ENCODE measurements at places on chromosomes 7 and 10.
A peak's percentile ranks its signal among the peaks of the same experiment; 100 is the strongest.

DNA sequence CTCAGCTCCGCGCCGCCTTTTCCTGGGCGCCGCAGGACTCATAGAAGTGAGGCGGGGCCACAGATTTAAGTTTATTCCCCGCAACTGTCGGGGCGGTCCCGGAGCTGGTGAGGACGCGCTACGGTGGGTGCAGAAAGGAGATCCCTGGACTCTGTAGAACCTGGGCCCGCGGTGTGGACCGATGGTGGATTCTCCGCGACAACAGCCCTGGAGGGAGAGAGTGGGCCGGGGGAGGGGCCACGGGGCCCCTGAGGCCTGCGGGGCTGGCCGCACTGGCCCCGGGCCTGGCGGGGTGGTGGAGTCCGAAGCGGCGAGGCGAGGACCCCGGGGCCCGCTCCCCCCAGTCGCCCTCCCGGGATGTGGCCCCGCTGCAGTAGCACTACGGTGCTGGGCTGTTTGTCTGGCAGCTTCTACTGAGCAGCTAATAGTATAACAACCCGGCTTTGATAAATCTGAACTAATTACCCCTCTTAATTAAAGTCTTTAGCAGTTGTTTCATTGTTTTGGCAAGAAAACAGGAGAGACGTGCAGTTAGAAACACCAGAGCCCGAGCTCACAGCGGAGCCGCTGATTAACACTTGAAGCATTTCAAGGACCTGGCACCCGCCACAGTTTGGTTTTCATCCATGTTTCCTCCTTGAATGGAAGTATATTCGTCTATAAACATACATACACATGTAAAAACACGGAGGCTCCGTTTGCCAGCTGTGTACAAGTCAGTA is 4.2 kb downstream of the FEZF1 start:
- no peak for DNase-seq

GRCh38 chr7:100799037-100799896 is 28.1 kb downstream of the EPHB4 start:
- DNase-seq: peak; percentile 13

- no peak for DNase-seq
Measured at GRCh38 chr7:99825452-99825851, 2.4 kb upstream of the CYP3A43 start.

DNA sequence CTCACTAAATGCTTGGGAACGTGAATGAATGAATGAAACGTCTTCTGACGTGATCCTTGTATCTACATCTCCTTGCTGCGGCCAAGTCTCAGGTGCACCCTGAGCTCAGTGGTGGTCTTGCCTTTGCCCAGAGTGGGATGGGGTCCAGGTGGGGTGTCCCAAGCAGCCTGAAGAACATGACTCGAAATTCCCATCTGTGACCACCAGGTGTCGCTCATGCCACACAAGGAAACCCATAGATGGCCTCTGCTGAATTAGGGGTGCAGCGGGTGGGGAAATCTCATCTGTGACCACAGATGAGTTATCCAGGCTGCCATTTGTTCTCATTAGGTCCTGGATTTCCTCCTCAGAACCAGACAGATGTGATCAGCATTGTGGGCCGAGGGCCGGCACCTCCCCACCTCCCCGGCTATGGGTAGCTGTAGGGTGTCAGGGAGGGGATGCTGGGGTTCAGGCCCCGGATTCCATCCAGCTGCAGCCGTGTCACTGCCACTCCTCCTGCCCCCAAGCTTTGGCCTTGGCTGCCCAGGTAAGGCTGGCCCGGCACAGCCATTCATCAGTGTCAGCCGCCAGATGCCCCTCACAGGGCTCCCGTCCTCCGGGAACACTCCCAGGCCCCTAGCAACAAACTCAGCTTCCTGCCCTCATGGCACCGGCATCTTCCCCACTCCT is 21.0 kb upstream of the GNA12 start:
- DNase-seq: peak; percentile 60

- DNase-seq: no peak
Measured at GRCh38 chr10:29555746-29556481, 78.9 kb downstream of the SVIL start.

DNA sequence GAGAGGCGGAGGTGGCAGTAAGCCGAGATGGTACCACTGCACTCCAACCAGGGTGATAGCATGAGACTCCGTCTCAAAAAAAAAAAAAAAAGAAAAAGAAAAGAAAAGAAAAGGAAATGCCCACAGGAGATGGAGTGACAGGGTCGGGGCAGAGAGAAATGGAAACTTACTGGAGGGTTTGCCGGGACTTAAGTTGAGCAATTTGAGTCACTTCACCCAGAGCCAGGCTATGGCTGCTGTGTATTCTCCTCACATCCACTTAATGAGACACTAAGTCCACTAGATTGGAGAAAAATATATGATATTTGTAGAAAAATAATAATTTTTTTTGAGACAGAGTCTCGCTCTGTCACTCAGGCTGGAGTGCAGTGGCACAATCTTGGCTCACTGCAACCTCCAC is 4.6 kb upstream of the PFKFB3 start:
- no peak for DNase-seq

GRCh38 chr10:17915181-17915580 is 36.5 kb upstream of the SLC39A12 start:
- no peak for DNase-seq

DNA sequence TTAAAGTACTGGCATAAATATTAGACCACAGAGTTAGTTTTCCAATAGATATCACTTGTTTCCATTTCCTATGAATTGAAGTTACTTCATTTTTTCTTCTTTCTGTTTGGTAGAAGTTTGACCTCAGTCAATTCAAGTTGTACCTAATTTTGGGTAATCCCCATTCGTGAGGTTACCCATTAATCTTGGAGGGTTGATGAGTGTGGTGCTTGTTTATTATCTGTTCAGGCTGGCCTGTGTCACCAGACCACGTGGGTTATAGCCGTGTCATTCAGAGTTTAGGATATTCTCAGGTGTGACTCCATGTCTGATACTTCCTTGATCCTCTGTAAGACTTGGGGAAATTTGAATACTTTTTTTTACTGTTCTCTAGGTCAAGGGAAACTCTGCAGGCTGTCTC is 133.9 kb upstream of the TPK1 start:
- DNase-seq: no peak

DNA sequence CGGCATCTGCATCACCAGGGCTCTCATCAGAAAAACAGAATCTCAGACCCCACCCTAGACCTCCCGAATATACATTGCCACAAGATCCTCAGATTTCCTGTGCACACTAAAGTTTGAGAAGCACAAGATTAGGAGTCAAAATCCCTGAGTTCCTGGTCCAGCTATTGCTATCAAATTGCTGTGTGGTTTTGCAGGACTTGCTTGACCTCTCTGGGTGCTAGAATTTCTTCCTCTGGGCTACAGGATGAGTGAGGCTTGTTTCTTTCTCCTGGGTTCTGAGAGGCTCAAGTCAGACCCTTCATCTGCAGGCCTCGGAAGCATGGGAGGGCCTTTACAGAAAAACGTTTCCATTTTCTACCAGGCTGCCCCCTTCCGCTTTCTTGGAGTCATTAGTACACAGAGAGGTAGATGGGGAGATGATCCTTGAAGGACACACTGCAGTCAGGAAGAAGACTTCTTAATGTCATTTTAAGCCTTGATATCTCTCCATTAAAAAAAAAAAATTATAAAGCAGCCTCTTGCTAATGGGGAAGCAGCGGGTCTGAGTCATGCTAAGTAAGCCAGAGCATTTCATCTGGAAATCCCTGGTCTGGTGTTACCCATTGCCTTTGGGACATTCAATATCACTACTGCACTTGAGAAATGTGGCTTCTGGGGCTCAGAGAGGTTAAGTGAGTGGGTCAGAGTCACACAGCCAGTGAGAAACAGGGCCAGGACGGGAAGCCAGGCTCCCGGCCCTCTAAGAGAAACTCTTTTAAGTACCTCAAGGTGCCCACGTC is 173.5 kb downstream of the KCNMA1 start:
- no peak for DNase-seq

GRCh38 chr7:27150568-27151340 is 1.6 kb downstream of the HOXA3 start:
- DNase-seq: peak; percentile 48

GRCh38 chr7:768881-769504 is 41.9 kb upstream of the PRKAR1B start:
- no peak for DNase-seq

DNA sequence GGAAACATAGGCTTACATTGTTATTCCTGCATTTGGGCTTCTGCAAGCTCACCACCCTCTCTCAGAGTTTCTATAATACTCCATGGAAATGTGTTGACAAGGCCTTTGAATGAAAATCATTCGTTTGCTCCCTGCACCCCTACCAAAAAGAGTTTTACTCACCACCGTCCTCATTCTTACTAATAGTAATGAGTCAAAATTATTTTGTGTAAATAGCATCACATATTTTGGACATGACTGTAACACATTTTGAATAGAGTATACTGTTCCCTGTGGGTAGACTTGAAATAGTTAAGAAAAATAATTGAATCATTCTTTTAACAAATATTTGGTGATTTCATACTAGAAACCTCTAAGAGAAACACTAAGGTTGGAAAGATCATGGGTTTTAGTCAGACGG is 84.6 kb downstream of the AKAP9 start:
- DNase-seq: no peak

- DNase-seq: no peak
Measured at GRCh38 chr7:48259463-48260280, 88.4 kb downstream of the ABCA13 start.

DNA sequence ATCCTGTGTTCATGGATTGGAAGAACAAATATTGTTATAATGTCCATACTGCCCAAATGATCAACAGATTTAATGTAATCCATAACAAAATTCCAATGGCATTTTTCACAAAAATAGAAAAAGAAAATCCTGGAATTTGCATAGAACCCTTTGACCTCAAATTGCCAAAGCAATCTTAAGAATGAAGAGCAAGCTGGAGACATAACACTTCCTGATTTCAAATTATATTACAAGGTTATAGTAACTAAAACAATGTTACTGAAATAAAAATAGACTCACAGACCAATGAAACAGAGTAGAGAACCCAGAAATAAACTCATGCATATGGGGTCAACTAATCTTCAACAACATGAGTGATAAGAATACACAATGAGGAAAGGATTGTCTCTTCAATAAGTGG is 302.5 kb downstream of the PHTF2 start:
- DNase-seq: no peak

DNA sequence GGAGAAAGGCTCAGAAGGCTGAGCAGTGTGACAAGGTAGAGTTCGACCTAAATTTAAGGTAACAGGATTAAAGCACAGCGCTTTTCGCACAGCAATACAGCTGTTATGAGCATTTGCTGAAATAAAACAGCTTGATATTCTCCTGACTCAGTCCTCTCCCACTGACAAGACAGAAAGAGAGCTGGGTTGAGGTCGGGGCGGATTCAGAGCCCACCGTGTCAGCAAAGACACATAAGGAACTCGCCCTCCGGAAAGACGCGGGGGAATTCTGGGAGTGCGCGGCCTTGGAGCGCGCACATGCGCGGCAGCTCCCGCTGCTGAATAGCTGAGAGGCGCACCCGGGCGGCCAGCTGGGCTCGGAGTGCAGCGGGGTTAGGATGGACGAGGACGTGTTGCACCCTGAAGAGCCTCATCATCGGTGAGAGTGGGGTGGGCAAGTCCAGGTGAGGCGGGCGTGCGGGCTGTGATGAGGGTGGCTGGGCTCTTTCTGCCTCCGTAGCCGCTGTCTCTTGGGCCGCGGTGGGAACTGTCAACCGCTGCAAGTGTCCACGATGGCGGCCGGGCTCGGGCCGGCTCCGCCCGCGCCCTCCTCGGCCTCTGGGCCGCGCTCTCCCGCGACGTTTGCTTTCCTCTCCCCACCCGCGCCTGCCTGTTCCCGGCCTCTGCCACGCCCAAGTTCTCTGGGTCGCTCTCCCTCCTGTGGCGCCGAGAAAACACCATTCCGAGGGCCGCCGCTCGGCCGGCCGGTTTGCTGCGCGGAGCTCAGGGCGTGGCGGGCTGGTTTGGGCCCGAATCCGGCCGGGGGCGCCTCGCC is 120.6 kb downstream of the LYZL1 start:
- peak; percentile 20 for DNase-seq

DNA sequence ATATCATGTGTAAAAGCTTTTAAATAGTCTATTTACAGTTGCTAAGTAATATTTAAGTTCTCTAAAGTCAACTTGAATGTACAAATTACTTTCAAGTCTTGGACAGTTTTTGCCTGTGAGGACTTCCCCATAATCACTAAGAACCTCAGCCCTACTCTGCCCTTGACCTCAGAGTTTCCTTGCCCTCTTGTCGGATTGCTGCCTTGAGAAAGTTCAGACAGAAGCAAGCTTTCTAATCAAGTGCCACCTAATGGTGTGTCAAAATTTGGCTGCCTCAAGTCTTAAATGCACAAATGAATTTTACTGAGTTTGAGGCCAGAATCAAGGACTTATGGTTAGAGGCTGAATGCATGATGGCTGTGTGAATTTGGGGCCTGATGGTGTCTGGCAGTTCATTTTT is 88.3 kb upstream of the KAT6B start:
- no peak for DNase-seq

DNA sequence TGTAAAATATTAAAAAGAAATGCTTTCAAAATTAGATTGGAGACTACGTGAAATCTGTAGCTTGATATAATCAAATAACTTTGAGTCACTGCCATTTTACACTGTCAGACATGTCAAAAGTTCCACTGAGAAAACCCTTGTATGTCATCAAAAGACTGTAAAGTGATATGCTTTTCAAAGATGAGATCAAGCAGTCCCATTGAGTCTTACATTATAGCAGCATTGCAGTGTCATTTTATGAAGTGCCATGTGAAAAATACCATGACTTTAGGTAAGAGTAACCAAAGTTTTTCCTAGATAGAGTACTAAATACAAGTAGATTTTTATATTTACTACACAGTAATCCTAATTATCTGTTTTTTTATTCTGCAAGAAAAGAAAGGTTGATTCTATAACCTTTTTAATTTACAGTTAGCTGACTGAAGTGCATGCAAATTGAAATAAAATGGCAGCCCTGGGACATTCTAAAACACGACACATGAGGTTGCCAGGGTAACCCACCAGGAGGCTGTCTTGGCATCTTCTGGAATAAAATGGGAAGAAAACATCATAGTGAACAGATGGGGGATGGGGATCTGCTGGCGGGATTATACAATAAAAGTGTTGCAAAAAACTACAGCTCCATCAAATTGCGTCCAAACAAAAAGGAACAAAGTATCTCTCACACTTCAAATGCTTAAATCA is 91.3 kb upstream of the TMEM106B start:
- DNase-seq: no peak

DNA sequence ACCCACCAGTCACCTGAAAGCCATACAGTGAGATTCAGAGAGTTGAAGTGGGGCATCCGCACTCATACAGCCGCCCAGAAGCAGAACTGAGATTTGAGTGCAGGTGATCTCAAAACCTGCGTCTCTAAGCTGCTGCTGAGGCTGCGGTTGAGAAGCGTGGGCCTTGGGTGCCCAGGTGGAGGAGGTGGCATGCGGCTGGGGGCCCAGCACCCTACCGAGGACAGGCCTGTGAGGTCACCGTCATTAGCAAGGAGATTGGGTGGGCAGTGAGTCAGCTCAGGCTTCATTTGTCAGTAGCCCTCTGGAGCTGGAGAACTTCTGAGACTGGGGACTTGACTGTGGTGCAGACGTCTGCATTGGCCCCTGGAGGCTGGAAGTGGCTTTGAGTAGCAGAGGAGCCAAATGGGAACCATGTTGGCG is 29.8 kb downstream of the ZMIZ1 start:
- DNase-seq: no peak

GRCh38 chr10:47290338-47290737 is 9.7 kb upstream of the GDF10 start:
- no peak for DNase-seq

Data from central memory CD4-positive, alpha-beta T cell (primary cell).